Stimulated activated CD8-positive, alpha-beta memory T cell treated with anti-CD3 and anti-CD28 coated beads, Interleukin-15, amount 100 ng/mL, for 4 hours (primary cell): ENCODE measurements at places on chromosomes 11 and 22.

GRCh38 chr22:49886346-49887063, 31.7 kb downstream of the ALG12 start:
- DNase-seq, result no peak

GRCh38 chr22:34427841-34428240, 507.6 kb upstream of the LARGE1 start:
- no peak for DNase-seq

DNA sequence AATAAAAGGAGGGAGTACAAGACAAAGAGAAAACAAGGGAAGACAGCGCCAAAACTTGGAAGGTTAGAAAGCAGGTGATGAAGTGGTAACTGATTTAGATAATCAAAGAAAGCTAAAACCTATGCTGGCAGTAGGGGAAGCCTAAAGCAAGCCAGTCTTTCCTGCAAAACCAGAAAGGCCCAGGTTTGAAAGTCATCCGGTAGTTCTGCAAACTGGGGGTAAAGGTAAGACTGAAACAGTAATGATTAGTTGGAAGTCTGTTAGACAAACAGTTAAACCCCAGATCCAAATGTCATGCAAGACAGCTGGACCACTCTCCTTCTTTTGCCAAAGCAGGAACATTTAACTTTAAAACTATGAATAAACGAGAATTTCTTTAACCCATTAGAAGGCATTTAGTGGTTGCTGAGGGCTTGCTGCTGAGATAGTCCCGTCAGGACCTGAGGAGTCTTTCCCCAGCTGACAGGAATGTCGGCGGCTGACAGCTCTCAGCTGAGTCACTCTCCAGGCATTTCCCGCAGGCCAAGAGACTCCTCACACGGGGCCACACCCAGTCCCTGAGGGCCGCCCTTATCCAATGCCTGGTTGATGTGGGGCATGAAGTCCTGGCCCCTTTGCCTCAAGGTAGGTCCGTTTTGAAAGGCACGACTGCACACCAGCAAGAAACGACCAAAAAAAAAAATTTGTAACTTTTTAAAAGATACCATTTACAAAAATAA, 36.3 kb upstream of the CFAP300 start:
- DNase-seq, result no peak

GRCh38 chr11:86202013-86202336, 42.6 kb upstream of the EED start:
- no peak for DNase-seq

DNA sequence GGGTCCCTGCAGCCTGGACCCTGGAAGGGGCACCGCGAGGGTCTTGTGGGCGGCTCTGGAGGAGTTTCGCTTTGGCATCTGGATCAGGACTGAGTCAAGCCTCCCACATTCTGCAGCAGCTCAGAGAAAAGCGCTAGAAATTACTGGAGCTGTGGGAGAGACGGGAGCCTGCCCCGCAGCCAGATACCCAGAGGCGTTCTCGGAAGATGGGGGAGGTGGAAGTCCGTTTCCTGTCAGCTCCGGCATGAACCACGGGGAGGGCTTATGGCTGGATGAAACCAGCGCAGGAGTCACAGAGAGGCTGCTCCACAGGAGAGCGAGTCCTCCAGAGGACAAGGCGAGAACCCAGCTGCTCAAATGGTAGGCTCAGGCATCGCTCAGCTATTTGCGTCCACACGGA, 379.3 kb downstream of the OPCML start:
- no peak for DNase-seq

DNA sequence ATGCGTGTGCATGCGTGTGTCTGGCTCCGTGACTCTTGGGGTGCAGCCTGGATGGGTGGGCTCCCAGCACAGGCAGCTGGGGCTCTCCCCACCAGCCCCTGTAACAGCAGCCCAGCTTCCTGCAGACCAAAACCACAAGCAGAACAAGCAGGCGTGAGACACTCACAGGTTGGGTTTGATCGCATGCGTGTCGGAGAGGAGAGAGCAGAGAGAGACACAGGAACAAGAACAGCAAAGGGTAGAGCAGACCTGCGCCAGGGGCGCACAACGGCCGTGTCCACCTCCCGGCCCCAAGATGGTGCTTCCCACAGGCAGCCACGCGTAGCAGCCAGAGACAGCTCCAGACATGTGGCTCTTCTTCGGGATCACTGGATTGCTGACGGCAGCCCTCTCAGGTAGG, at the start of gene CD6:
Gene CD6, plus strand, starts transcription at position 161 of the 400 bp plus-strand sequence. Its CDS starts 186 bp downstream, at position 347.
- peak; percentile 48 for DNase-seq

GRCh38 chr11:111417766-111418435, 38.8 kb upstream of the POU2AF1 start:
- DNase-seq, result no peak

DNA sequence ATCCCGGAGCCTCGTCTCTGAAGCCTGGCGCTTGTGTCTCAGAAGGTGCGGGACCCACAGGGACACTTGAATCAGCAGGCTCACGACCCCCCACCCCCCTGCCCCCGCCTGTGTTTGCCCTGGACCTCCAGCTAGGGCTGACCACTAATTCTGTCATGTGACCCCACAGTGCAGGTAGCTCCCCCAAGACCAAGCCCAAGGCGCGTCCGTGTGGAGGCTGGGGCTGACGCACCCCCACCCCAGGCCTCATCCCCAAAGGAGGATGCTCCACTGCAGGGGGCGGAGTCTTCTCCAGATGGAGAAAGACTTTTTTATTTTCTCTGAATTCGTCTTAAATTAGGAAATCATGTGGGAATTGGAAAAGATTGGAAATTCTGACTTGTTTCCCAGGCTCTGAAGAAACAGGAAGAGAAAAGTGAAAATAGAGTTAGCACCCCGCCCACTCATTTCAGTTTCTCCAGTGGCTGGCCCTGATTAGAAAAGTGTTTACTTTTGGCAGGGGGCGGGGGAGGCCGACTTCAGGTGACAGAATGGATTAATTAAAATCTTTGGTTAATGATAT, 1.0 kb upstream of the RELA start:
- peak; percentile 37 for DNase-seq

- no peak for DNase-seq
Measured at GRCh38 chr11:89381094-89381493, 110.1 kb downstream of the NOX4 start.

DNA sequence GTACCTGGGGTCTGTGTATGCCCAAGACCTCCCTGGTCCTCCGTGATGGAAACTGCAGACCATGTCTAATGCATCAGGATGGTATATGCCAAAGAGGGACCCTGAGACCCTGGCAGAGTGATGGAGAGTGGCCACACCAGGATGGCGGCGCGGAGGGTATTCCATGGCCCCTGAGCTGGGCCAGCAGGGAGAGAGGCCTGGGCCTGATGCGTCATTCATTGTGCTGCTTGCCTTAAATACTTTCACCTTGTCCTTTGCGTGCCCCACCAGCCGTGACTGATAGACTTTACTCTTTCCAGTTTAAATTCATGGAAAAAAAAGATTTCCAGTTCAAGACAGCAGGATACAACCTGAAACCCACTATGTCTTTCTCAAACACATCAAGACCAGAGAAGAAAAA, 5.6 kb upstream of the NDUFV1 start:
- DNase-seq, result no peak

GRCh38 chr11:82494988-82495432, 238.7 kb downstream of the FAM181B start:
- DNase-seq, result no peak

GRCh38 chr11:944711-945470, 19.2 kb downstream of the AP2A2 start:
- DNase-seq, result no peak

- no peak for DNase-seq
Measured at GRCh38 chr22:39449708-39450107, 7.1 kb upstream of the MGAT3 start.

DNA sequence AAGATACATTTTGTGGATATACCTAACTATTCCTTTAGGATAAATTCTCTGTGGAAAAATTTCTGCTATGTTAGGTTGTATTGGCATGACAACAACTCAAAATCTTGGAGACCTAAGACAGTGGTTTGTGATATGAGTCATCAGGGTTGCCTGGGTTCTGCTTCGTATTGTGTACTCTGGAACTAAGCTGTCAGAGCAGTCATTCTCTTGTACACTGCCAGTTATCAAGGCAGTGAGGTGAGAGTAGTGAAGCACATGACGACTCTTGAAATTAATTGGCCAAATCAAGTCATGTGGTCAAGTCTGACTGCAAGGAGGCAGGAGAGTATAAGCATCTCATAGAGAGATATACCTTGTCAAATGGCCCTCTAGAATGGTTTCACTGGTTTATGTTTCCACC, 104.4 kb downstream of the FANCF start:
- no peak for DNase-seq

GRCh38 chr22:32880893-32881596, 79.5 kb downstream of the TIMP3 start:
- DNase-seq, result no peak

DNA sequence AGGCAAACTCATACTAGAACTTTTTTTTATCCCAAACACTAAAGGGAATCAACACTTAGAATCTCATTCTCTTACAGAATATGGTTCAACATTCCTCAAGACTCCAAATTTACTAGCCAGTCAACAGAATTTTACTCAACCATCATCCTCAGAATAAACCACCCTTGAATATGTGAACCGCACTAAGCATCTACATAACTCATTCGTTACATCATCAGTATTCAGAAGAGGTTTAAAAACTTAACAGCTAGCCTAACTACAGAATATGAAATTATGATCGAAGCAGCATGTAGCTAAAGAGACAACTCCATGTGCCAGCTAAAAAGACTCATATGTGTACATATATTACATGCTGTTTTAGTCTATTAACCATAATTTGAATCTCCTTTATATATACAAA, 47.9 kb downstream of the CLDN25 start:
- no peak for DNase-seq

GRCh38 chr22:38704654-38705234, 1.0 kb upstream of the GTPBP1 start:
- DNase-seq, result no peak

- no peak for DNase-seq
Measured at GRCh38 chr11:2294926-2295290, 6.8 kb downstream of the C11orf21 start.

- DNase-seq, result peak; percentile 26
Measured at GRCh38 chr11:2531277-2531986, 86.6 kb downstream of the KCNQ1 start.

DNA sequence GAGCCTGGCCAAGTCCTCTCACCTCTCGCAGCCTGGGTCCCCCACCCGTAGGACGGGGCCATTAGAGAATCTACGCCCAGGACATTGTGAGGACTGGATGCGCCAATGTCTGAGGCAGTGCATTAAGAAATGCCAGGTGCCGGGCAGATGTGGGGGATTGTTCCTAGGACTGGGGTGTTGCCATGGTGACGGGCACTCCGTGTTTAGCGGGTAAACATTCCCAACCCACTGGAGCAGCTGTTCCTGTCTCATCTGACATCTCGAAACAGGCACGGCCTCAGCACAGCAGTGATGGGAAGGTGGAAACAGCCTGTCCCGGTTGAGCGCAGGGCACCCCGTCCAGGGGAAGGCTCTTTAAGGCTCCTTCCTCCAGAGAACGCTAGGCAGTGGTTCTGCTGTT, 99.6 kb upstream of the RTL6 start:
- no peak for DNase-seq

GRCh38 chr11:1705126-1706052, 8.4 kb downstream of the KRTAP5-6 start:
- DNase-seq, result no peak

DNA sequence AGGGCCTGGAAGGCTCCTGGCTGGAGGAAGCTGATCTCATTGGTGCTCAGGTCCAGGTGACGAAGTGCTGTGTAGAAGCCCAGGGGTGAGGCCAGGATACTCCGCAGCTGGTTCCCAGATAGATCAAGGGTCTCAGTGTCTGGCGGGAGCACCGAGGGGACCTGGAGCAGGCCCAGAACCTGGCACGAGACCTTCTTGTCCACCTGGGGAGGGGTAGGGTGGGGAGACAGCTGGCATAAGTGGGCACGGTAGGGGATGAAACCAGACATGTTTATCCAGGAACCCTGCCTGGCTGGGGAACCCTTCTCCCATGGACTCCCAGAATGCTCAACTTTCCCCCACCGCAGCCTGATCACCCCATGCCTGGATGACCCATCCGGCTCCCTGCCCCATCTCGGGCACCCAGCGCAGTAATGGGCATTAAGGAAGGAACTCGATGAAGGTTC, 9.2 kb downstream of the LRRC32 start:
- no peak for DNase-seq

GRCh38 chr22:20009582-20010306, 6.9 kb downstream of the ARVCF start:
- DNase-seq, result no peak

- DNase-seq, result no peak
Measured at GRCh38 chr11:119434591-119435330, 11.8 kb upstream of the THY1 start.

- DNase-seq, result no peak
Measured at GRCh38 chr11:130216221-130216550, 56.6 kb downstream of the ST14 start.

DNA sequence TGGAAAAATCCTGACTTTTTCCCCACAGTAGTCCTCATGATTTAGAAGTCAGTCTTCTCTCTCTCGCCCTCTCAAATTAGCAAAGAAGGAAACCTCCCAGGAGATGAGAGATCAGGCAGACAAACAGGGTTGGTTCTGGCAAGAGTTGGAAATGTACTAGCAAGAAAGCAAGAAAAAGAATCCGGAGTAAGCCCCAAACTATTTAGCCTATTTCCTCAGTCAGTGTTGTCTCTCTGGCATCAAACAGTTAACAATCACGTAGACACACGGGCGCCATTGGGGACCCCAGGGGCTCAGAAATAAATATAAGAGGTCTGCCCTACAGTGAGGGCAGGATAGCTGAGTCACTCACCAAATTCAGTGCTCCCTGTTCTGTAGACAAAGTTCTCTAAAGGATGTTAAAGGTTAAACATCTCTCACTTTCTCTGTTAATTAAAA, 4.7 kb downstream of the C11orf52 start:
- DNase-seq, result no peak

- DNase-seq, result peak; percentile 38
Measured at GRCh38 chr22:31082606-31083376, 1.7 kb downstream of the SMTN start.

- no peak for DNase-seq
Measured at GRCh38 chr22:25923914-25924313, 181.9 kb downstream of the MYO18B start.

DNA sequence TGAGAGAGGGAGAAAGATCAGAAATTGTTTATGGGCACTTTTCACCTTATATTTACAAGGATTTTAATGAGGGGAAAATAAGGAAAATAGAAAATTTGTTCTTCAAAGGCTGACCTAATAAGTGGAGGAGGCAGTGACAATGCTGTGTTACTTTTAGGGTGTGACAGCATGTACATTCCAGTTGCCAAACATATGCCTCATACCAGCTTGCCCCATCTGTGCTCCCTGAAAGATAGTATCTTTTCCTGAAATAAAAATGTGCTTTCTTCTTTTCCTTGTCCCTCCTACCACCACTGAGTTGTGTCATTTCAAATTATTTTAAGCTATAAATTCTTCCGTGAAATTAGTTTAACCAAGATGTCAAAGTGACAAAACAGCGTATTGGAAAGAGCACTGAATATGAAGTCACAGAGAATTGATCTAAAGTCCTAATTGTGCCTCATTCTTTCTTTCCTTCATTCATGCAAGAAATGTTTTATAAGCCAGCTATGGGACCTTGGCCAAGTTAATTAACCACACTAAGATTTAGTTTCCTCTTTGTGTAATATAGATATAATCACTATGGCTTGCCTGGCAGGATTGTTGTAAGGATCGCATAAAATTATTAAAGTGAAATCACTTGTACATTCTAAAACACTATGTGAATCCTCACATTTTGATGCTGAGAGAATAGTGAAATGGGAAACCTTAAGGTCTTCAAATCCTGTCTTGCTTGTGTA, 1307.5 kb upstream of the TENM4 start:
- no peak for DNase-seq
